ENCODE measurements at places on chromosomes 4 and X. TPM values are rescaled to one million over a fixed set of nuclear protein-coding genes. Genes with fewer than 3 reads are reported as not detected.

DNA sequence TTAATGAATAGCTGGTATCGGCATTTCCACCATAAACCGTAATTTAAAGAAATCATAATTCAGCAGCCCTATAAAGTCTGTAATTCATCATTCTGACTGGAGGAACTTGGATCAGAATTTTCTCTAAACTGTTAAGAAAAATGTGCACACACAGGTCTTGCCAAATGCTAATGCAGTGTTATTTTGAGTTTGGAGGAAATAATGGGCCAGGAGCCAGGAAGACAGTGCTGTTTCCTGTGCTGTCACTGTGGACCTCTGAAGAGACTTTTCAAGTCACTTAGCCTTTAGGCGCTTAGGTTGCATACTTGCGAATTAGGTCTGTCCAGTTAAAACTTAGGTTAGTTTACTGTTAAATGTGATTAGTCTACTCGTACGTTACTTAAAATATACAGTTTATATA, 137.5 kb upstream of the ANXA3 start:
- no peak for DNase-seq

GRCh38 chr4:98634061-98634460, 24.4 kb downstream of the TSPAN5 start:
- no peak for DNase-seq

- peak; percentile 62 for DNase-seq
Observed at GRCh38 chr4:40325406-40326019, 9.6 kb upstream of the CHRNA9 start.

- DNase-seq, result no peak
Observed at GRCh38 chr4:108473163-108473720, 147.1 kb upstream of the RPL34 start.

DNA sequence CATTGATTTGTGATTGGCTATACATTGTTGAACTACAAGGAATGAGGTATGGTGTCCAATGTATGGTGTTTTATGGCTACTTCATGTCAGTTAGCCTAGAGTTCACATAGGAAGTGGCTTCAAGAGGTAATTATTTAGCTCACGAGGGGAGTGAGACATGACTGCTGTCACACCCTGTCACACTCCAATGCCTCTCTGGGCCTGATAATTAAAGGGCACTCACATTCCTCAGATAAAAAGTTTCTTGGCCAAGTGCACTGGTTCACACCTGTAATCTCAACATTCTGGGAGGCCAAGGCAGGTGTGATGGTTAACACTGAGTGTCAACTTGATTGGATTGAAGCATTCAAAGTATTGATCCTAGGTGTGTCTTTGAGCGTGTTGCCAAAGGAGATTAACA, 65.0 kb upstream of the DDX60 start:
- peak; percentile 8 for DNase-seq

DNA sequence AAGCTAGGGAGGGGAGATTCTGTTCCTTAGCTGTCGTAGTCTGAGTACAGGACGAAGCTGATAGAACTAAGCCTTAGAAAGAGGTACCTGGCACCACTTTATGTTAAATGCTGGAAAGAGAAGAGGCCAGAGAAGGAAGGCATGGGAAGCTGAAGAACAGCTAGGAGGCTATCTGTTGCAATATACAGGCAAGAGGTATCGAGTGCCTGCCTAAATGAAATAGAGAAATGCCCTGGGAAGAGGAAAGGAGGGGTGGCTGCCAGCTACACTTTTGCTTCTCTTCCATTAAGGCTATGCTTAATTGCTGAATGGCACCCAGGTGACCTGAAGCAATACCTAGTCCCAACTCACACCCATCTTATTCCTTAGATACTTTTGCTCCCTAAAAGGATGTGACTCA, 380.4 kb upstream of the FGF13 start:
- DNase-seq, result no peak

- DNase-seq, result no peak
Observed at GRCh38 chr4:95546866-95547714, 1.7 kb downstream of the UNC5C start.

DNA sequence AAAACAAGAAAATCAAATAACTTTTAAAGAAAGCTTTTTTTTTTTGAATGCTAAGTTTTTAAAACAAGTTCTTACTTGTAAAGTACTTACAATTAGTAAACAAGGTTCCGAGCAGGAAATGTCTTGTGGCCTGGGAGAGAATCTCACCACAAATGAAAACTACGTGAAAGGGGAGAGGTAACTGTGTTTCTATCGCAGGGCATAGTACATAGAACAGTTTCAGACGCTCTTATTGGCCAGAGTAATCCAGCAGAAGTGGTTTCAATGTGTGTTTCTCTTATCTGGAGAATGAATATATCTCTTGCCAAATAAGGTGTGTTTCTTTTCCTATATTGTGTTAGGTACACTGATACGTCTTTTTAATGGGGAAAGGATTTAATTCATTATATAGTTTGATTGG, at the start of gene PLAC8:
Gene PLAC8, minus strand, starts transcription at position 154 of the 400 bp plus-strand sequence. CDS start 6,808 bp downstream, outside the sequence.
- no peak for DNase-seq

The USP26 gene
- not detected for polyA plus RNA-seq

The TMSB15C gene
- 19.6 TPM for polyA plus RNA-seq

The FHIP1A gene
- polyA plus RNA-seq, result 6.7 TPM

Data from left kidney (tissue), 8 donors.